Natural killer cell treated with Interleukin-12 subunit alpha and Interleukin-12 subunit beta and Interleukin-15 and Interleukin-18, amount 100 ng/mL, for 72 hours (primary cell): ENCODE measurements at places on chromosomes 12 and 14.

GRCh38 chr12:87112571-87113345, 856.6 kb upstream of the MGAT4C start:
- DNase-seq = no peak
- no peak overlapping the region for H3K4me3 ChIP-seq
- H3K27me3 ChIP-seq = no peaks in the 10 kb centered on the region

- no peak overlapping the region for H3K27ac ChIP-seq
- H3K4me1 ChIP-seq = no peaks in the 10 kb centered on the region
- no peak for DNase-seq
- peaks cover 18% of the 10 kb centered on the region for H3K27me3 ChIP-seq
Measured at GRCh38 chr14:50906326-50907065, 34.6 kb downstream of the ABHD12B start.

DNA sequence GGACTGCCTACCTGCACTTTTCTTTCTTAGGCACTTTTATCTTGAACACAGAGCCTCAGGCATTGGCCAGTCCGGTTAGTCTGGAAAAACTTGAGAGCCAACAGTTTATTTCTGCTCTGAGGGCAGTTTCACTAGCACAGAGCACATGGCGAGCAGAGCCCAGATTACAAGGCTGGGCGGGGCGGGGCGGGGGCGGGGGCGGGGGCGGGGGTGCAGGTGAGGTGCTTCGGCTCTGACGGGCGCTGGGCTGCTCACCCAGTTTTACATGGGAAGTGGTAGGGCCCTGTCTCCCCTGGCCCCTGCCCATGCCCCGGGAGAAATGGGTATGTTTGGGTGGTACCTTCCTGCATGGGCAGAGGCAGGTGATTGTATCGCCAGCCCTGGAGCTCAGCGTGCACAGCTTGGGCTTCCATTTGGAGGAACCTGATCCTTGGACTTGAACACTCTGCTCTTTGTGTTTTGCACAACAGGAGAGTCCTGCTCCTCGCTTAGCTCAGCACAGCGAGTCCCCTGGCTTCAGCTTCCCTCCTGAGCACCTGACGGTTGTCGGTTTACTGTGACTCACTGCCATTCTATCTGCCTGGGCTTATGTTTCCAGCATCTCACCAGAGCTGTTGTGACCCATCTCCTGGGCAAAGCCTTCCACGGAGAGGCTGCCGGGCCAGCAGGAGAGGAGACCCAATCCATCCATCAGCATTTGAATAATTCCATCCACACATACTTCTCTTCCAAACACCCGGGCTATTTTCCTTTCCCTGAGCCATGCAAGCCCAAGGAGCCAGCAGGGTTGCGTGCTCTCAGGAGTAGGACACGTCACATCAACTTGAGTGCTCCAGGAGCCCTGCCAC, 108.5 kb downstream of the ARF6 start:
- H3K27ac ChIP-seq = peak overlapping the region; percentile 97
- no peaks in the 10 kb centered on the region for H3K27me3 ChIP-seq
- H3K4me1 ChIP-seq = peaks cover 69% of the 10 kb centered on the region
- H3K4me3 ChIP-seq = peak overlapping the region; percentile 91
- peak; percentile 77 for DNase-seq

- peaks cover 2% of the 10 kb centered on the region for H3K27me3 ChIP-seq
- H3K4me1 ChIP-seq = no peaks in the 10 kb centered on the region
Measured at GRCh38 chr12:79524507-79525148, 166.1 kb downstream of the PAWR start.

- no peak for DNase-seq
- H3K4me1 ChIP-seq = peaks cover 78% of the 10 kb centered on the region
- H3K36me3 ChIP-seq = no peaks in the 10 kb centered on the region
- H3K27ac ChIP-seq = peak overlapping the region; percentile 36
- no peaks in the 10 kb centered on the region for H3K27me3 ChIP-seq
Measured at GRCh38 chr14:101873991-101874390, 90.4 kb upstream of the DYNC1H1 start.

DNA sequence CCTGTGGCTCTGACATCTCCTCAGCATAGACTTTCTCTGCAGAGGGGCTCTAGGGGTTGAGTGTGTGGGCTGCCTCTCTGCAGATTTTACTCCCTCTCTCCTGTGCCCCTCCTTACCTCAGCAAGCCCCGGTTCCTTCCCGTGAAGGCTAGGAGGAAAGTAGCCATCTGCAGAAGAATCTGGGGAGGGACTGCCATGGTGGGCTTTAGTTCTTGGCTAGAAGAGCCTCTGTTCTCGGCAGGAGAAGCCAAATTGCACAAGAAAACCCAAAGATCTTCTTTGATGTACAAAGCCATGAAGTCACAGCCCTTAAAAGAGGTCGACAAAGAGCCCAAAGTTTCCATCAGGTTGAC, 23.5 kb downstream of the CKAP4 start:
- DNase-seq = no peak
- H3K4me1 ChIP-seq = peaks cover 12% of the 10 kb centered on the region
- H3K27ac ChIP-seq = no peak overlapping the region
- no peaks in the 10 kb centered on the region for H3K36me3 ChIP-seq

DNA sequence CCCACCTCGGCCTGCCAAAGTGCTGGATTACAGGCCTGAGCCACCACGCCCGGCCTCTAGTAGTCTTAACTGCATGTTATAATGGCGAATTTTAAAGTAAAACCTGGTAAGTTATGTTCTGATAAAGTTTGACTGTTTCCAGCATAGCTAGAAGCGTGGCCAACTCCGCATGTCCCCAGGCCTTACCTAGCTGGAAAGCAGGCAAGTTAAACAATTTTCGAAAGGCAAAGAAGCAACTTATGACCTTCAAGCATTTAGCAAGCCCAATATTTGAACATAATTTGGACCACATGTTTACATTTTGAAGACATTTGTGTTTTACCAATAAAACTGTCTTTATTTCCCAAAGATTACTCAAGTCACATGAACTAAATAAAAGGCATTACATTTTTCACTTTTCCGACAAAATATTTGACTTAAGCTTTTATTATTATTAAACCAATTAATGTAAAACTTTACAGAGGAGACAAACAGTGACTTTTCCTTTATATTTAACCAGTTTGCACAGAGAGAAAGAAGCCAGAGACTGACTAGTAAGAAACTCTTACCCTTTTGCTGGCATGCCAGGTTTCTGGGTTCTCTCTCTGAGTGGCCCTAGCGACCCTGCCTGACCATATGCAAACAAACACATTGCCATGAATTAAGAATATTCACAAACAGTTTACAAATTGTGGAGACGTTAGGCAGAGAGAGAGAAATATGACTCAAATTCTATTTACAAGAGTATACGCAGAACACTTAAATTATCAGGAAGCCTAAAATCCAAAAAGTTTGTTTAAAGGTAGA, 106.3 kb downstream of the RIN3 start:
- no peak overlapping the region for H3K4me3 ChIP-seq
- H3K4me1 ChIP-seq = peaks cover 35% of the 10 kb centered on the region
- DNase-seq = no peak
- no peaks in the 10 kb centered on the region for H3K27me3 ChIP-seq

GRCh38 chr12:32048791-32049190, 57.9 kb upstream of the BICD1 start:
- peaks cover 11% of the 10 kb centered on the region for H3K36me3 ChIP-seq
- no peak overlapping the region for H3K27ac ChIP-seq
- peaks cover 5% of the 10 kb centered on the region for H3K4me1 ChIP-seq
- no peak for DNase-seq
- H3K4me3 ChIP-seq = no peak overlapping the region

- peaks cover 13% of the 10 kb centered on the region for H3K27me3 ChIP-seq
- H3K36me3 ChIP-seq = no peaks in the 10 kb centered on the region
Measured at GRCh38 chr12:3263282-3263681, 186.1 kb downstream of the TSPAN9 start.

DNA sequence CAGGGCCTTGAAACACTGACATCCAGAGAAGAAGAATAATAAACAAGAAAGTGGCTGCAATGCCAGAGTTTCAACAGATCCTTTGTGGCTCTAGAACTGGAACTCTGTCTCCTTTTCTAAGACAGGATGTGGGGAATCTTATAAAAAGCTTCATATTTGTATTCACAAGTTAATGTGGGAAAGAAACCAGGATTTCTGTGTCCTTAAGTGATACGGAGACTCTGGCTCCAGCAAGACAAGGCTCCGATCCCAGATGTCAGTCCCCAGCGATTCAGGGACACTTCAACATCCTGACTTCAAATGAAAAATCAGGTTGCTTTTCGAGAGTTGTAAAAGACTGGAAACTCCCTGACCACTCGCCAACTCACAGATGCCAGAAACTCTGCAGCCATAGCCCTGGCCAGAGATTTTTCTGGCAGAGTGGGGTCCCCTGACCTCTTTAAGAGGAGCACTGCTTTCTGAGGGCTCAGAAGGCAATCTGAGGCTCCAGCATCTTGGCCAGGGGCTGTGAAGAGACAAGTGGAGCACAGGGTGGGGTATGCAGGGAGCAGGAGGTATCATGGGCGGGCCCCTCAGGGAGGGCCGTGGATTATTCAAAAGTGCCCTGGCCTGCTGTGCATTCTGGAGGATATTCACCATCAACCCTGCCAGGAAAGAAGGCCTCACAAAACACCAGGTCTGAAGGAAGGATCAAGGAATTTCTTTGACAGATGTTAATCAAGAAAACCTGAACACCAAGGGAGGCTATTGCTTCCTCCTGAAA, 53.3 kb downstream of the TMX1 start:
- H3K27me3 ChIP-seq = peaks cover 2% of the 10 kb centered on the region
- H3K4me3 ChIP-seq = no peak overlapping the region
- H3K36me3 ChIP-seq = no peaks in the 10 kb centered on the region
- no peaks in the 10 kb centered on the region for H3K4me1 ChIP-seq
- H3K27ac ChIP-seq = no peak overlapping the region

DNA sequence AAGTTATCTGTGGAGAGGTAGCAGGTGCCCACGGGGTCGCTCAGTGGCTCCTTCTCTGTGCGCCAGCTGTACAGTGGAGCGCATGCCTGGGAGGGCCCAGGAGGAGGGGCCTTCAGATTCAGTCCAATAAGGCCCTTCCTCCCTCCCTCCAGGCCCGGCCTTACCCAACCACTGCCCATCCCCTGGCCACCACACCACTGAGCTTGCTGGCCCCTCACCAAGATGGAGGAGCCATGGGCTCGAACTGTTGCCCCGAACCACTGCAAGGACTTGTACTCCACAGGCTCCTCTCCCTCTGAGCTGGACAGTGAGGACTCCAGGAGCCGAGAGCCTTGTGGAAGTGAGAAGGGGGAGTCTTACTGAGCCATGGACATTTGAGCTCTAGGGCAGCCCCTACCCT, 9.8 kb downstream of the ITGA5 start:
- H3K27me3 ChIP-seq = no peaks in the 10 kb centered on the region
- H3K4me1 ChIP-seq = peaks cover 43% of the 10 kb centered on the region
- H3K27ac ChIP-seq = no peak overlapping the region
- no peak for DNase-seq

- H3K4me1 ChIP-seq = no peaks in the 10 kb centered on the region
- no peak for DNase-seq
- H3K36me3 ChIP-seq = no peaks in the 10 kb centered on the region
- H3K27ac ChIP-seq = no peak overlapping the region
- no peaks in the 10 kb centered on the region for H3K27me3 ChIP-seq
- H3K4me3 ChIP-seq = no peak overlapping the region
Measured at GRCh38 chr12:126493366-126494108, 1428.3 kb downstream of the AACS start.

GRCh38 chr12:113478351-113479011, 6.8 kb upstream of the LHX5 start:
- no peak overlapping the region for H3K27ac ChIP-seq
- H3K36me3 ChIP-seq = peaks cover 6% of the 10 kb centered on the region
- no peaks in the 10 kb centered on the region for H3K4me1 ChIP-seq
- DNase-seq = no peak
- peaks cover 75% of the 10 kb centered on the region for H3K27me3 ChIP-seq

DNA sequence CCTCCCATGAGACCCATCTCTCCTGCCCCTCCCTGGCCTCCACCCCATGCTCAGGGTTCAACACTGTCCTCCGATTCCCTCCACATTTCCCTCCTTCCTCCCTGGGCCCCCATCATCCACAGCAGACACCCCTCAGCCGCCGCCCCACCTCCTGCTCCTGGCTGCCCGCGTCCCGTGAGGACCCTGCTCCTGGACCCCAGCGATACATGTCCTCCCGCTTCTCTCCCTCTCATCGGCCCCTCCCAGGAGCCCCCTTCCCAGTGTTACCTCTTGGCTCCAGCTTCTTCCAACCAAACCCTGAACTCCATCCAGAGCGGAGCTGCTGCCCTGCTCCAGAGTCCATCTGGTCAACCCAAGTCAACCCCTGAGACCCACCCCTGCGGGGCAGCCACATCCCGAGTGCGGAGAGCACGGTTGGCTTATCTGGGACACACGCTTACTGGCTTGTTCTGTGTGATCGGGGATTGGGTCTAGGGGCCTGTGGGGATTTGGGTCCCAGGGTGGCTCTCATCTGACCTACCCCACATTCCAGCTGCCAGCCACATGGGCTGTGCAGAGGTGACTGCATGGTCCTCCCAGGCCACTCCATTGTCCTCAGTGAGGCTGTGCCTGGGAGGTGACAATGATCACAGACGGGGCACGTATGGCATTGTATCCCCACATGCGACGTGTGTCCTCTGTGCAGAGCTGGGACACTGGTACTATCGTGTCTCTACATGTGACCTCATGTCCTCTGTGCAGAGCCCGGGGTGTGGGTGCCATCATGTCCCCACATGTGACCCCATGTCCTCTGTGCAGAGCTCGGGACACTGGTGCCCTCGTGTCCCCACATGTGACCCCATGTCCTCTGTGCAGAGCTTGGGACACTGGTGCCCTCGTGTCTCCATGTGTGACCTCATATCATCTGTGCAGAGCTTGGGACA, 333.6 kb downstream of the ADGRD1 start:
- no peaks in the 10 kb centered on the region for H3K4me1 ChIP-seq
- DNase-seq = no peak
- no peaks in the 10 kb centered on the region for H3K36me3 ChIP-seq
- H3K27me3 ChIP-seq = no peaks in the 10 kb centered on the region
- no peak overlapping the region for H3K27ac ChIP-seq
- no peak overlapping the region for H3K4me3 ChIP-seq

- H3K27ac ChIP-seq = no peak overlapping the region
- DNase-seq = no peak
- H3K4me1 ChIP-seq = no peaks in the 10 kb centered on the region
- H3K4me3 ChIP-seq = no peak overlapping the region
- no peaks in the 10 kb centered on the region for H3K36me3 ChIP-seq
Measured at GRCh38 chr12:1401891-1402290, 192.5 kb downstream of the FBXL14 start.

- H3K27ac ChIP-seq = no peak overlapping the region
- peaks cover 52% of the 10 kb centered on the region for H3K4me1 ChIP-seq
- H3K36me3 ChIP-seq = peaks cover 3% of the 10 kb centered on the region
Measured at GRCh38 chr12:12810553-12811021, 2.6 kb upstream of the DDX47 start.

- peaks cover 4% of the 10 kb centered on the region for H3K36me3 ChIP-seq
- no peak for DNase-seq
- no peak overlapping the region for H3K27ac ChIP-seq
Measured at GRCh38 chr12:42961395-42961794, 371.8 kb upstream of the PRICKLE1 start.

DNA sequence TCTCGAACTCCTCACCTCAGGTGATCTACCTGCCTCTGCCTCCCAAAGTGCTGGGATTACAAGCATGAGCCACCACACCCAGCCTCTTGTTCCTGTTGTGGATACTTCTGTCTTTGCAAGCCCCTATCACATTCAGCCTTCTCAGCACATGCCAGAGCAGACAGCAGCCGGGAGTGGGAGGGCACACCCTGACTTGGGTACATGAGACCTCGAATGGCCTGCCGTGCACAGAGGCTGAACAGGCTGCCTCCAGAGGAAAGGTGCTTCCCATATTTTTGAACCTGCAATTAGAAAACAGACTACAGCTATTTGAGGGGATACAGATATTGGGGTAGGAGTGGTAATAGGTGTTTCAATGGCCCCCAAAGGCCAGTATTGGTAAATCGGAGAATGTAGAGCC, 307.3 kb upstream of the DIO3 start:
- no peak overlapping the region for H3K4me3 ChIP-seq
- no peak for DNase-seq

- peaks cover 20% of the 10 kb centered on the region for H3K4me1 ChIP-seq
- H3K27ac ChIP-seq = peak overlapping the region; percentile 81
- peak overlapping the region; percentile 88 for H3K4me3 ChIP-seq
- peaks cover 4% of the 10 kb centered on the region for H3K36me3 ChIP-seq
- DNase-seq = no peak
Measured at GRCh38 chr14:52220924-52221811, 46.3 kb upstream of the PTGDR start.
